ENCODE measurements at places on chromosomes 3 and 15. TPM values are rescaled to one million over a fixed set of nuclear protein-coding genes. Genes with fewer than 3 reads are reported as not detected.

DNA sequence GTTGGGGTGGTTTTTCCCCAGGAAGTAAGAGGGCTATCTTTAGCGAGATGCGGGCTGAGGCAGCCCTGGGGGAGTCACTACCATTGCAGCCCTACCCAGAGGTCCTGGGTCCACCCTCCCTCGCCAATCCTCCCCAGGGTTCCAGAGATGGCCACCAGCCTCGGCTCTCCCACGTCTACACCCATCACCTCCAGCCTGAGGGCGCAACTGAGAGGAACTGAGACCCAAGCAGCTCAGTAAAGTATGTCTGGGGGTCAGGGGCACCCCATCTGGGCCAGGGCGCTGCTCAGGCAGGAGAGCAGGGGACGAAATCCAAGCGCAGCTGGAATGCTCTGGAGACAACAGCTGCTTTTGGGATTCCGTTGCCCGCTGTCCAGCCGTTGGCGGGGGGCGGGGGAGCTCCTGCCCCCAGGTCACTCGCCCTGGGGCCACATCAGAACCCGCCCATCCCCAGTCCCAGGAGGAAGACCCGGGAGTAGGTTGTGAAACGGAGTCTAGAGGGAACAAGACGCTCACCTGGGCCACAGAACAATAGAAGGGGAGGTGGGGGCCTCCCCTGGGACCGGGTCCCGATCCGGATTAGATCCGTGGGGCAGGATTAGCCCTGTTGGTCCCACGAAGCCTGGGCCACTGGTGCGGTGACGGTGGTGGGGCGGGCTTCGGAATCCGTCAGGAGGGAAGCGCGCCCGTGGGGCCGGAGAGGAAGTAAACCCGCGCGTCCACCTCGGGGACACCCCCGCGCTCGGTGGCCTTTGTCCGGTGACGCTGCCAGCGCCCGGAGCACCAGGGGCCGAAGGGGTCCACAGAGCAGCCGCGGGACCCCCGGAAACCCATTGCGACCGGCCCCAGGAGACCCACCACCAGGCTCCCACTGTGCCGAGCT is 1.4 kb upstream of the NDUFAF3 start:
- DNase-seq: no peak

DNA sequence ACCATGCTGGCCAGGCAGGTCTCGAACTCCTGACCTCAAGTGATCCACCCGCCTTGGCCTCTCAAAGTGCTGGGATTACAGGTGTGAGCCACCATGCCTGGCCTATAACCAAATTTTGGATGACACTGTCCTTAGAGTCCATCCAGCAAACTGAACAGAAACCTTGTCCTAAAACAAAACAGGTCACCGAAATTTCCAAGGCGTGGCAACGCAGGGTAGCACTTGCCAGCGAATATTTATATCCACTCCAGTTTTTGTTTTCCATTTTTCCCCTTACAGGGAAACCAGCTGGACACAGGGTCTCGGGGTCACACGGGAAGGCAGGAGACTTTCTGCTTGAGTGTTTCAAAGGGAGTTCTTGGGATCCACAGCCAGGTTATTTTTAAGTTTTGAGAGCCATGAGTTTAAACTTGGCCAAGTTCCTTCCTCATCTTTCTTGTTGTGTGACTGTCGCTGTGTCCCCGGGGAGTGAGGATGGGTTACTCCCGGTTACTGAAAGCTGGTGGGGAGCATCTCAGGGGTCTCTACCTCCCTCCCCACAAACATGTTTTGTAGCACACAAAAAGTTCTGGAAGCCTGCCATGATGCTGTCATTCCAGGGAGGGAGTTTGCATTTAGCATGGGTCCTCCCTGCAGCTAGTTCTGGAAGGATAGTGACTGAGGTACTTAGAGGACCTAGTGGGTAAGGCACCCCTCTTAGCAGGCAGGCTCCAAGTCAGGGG is 12.6 kb downstream of the LIMD1 start:
- no peak for DNase-seq

- no peak for DNase-seq
Observed at GRCh38 chr15:90309020-90309419, 43.1 kb upstream of the ZNF774 start.

MYL3 gene
- 3.9 TPM for total RNA-seq

DNA sequence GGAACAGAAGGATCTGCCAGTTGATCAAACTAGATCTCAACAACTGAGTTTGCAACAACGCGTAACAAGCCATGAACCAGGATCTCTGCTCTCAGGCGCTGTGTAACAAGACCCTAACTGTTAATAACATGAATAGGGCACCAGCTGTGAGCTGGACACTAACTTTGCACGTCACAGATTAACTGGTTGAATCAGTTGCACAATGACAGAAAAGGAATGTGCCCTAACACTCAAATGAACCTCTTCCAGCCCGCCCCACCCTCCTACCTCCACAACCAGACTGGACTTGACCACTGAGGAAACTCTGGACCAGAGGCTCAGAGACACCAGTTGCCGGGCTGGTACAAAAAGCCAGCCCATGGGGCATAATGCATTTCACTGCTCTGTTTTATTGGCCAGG is 34.3 kb downstream of the MCF2L2 start:
- no peak for DNase-seq

- DNase-seq: no peak
Observed at GRCh38 chr3:22555753-22556435, 647.2 kb upstream of the UBE2E2 start.

CCR4 gene
- total RNA-seq: not detected

- no peak for DNase-seq
Observed at GRCh38 chr15:73812806-73813465, 59.8 kb upstream of the INSYN1 start.

GRCh38 chr3:111244760-111245159 is 173.1 kb downstream of the NECTIN3 start:
- DNase-seq: no peak

ZKSCAN7 gene
- total RNA-seq: 3.5 TPM

DNA sequence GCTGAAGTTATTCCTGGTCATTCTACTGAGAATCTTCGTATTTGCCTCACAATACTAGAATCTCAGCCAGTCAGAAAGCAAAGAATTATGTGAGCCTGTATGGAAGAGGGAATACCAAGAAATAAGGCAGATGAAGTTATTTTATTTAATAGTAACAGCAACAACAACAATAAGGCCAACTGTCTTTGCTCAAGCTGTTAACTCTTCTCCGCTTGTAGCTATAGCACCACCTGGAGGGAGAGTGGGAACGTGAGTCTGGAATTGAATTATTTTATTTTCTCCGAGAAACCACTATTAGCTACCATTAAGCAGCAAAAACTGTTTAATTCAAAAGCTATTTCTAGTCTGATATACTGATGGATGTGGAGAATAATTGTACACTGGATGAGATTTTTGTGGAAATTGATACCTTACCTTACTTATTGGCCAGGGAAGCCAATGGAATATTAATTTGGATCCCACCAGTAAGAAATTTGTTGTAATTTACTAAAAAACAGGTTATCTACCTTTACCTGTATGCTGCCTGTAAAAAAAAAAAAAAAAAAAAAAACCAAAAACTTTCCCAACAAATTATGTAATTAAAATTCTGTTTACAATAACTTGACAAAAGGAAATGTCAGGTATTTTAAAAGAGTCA is 50.1 kb downstream of the CALML4 start:
- no peak for DNase-seq

SI gene
- total RNA-seq: not detected

USP19 gene
- total RNA-seq: 46.8 TPM

GRCh38 chr3:42094128-42094527 is 3.0 kb downstream of the TRAK1 start:
- no peak for DNase-seq

All from omental fat pad (tissue), 4 donors.